Adrenal gland (tissue), 19 donors: ENCODE measurements at places on chromosomes 2 and 18. TPM values are rescaled to one million over a fixed set of nuclear protein-coding genes. Genes with fewer than 3 reads are reported as not detected.

DNA sequence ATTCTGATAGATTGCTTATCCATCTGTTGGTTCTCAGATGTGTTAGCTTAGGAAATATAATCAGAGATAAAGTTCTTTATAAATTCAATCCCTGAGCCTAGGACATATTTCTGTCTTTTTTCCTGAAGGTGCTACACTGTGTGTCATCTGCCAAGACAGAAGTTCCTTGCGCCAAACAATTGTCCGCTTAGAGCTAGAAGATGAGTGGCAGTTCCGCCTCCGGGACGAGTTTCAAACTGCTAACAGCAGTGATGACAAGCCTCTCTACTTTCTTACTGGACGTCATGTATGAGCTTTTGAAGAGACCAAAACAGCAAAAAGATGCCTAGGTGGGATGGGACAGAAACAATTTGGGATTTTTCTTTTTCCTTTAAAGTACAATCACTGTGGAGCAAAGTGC, 78.0 kb downstream of the ESCO1 start:
- DNase-seq, result no peak

DNA sequence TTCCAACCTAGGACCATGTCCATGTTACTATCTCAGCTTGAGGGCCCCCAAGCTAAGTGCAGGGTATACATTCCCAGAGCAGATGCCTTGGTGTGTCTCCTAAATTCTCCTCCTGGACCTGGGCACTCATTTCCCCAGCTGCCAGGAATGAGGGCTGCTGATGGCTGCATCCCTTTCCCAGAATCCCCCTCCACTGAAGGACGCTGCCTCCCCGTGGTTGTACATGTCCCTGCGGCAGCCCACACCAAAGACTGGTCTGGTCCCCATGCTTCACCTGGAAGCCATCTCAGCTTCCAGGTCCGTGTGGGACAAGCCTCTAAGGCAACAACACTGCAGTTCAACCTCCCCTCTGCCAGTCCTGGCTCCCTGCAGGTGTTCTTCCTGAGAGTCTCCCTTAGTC, 14.6 kb downstream of the TMEM163 start:
- no peak for DNase-seq

DNA sequence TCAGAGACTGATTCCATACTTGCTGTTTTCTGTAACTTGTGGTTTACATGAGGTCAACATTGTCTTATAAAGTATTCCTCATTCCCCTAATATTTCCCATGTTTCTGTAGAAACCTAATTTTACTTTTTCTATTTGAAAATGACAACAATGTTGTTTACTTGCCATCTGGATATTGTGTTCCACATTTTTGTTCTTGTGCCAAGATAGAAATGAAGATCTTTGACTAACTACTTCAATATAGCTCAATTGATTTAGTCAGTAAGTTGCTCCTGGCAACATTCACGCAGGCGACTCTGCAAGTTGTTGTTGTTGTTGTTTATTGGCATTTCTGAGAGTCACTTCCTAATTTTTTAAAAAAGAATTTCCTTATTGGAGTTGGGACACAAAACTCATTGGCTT, 69.5 kb downstream of the CAVIN2 start:
- DNase-seq, result no peak

GRCh38 chr18:31490387-31490786, 7.6 kb upstream of the DSG2 start:
- no peak for DNase-seq

- no peak for DNase-seq
These were observed 32.6 kb downstream of the PPP1R1C start for GRCh38 chr2:182018218-182018617.

DNA sequence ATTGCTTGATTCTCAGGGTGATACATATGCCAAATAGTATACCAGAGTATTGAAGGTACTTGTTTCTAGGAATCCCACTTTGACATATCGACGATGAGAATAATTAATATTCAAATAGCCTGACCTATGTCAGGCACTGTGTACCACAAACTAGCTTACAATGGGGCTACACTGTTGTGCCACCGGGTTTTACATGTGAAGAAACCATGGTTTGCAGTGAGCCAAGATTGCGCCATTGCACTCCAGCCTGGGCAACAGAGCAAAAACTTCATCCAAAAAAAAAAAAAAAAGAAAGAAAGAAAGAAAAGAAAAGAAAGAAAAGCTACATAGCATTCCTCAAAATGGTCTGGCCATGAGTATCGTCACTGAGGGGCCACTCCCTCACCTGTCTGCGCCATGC, 25.5 kb downstream of the GYPC start:
- no peak for DNase-seq

- DNase-seq, result no peak
These were observed 234.0 kb downstream of the FAM210A start for GRCh38 chr18:13492314-13492713.

The CAPN14 gene
- total RNA-seq, result 0.11 TPM

The RAX gene
- total RNA-seq, result not detected

The SERPINB4 gene
- total RNA-seq, result not detected

The TTR gene
- 0.25 TPM for total RNA-seq

The RGPD4 gene
- total RNA-seq, result not detected

The FSHR gene
- not detected for total RNA-seq

The ZC3H6 gene
- total RNA-seq, result 19.0 TPM
